ENCODE measurements at places on chromosomes 3 and 15.
A peak's percentile ranks its signal among the peaks of the same experiment; 100 is the strongest.

DNA sequence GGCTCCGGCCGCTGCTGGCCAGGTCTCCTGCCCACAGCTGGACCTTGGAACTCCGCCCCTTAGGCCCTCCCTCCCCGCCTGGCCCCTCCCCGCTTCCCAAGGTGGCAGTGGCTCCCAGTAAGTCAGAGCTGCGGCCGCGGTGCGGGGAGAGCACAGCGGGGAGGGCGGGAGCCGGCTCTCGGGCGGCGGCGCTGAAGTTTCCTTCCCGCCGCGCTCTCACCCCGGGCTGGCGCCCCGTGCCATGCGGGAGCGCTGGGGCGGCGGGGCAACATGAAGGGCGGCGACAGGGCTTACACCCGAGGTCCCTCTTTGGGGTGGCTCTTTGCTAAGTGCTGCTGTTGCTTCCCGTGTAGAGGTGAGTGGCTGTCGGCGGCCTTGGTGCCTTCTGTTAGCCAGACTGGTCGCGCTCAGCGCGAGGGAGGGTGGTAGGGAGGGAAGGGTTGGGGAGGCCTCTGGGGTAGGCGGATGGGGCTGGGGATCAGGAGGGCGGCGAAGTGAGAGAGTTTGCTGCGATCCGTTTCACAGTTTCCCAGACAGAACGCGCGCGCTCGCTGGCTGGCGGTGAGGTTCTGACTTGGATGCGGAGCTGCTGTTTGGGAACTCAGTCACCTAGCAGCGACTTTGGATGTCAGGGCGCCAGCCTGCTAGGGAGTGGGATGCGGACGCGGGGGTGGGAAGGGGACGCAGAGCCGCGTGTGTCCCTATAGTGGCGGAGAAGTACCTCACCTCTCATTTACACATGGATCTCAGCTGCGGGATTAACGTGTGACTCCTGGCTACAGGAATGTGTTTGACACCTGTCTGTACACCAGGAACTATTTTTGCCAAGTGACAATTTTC lies 145.5 kb upstream of the UMPS start:
- no peak for DNase-seq

- DNase-seq, result no peak
Measured at GRCh38 chr15:53833134-53833624, 73.7 kb upstream of the WDR72 start.

DNA sequence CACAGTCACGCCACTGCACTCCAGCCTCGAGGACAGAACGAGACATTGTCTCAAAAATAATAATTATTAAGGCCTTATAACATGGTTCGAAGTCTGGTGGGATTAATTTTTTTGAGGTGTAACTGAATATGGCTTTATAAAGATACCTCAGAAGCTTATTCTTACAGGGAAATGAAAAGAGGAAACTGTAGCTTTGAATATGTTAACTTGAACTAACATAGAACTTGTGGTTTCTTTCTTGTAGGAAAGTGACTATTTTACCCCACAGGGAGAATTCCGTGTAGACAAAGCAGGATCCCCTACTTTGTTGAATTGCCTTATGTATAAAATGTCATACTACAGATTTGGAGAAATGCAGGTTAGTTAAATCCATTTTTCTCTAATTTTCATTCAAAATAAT lies 96.3 kb downstream of the STT3B start:
- DNase-seq, result no peak

GRCh38 chr15:42608110-42608531 lies 32.7 kb downstream of the STARD9 start:
- no peak for DNase-seq

DNA sequence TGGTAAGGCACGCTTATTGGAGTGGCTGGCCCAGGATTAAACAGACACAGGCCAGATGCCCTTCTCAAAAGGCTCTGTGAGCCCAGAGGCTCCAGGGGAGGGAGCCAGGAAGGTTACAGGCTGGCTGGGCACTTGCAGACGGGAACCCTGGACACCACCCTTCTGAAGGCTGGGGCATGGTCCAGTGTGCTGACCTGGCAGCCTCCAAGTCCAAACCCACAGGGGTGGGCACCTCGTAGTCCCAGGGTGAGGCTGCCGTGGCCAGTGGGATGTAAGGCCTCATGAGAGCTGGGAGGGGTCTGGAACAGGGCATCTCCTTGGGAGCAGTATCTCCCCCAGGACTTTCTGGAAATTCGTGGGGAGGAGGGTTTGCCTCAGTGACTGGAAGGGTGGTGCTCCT lies 19.6 kb downstream of the EFCC1 start:
- no peak for DNase-seq

DNA sequence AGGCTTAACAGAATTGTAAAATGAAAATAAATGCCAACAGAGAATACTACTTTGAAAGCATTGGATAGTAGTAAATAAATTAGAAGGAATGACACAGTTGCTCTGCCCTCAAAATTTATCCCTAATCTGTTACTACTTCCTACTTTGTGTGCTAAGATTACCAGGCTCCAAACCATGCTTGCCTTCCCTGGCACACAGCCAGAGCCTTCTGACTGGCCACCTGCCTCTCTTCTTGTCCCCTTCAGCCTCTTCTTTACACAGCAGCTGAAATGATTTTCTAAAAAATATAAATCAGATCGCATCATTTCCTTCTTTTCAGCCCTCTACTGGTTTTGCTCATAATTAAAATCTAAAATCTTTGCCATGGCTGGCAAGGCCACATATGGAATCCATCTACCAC lies 334.1 kb downstream of the FHIT start:
- no peak for DNase-seq

- DNase-seq, result peak; percentile 80
Measured at GRCh38 chr3:142275856-142276255, 50.5 kb upstream of the GK5 start.

DNA sequence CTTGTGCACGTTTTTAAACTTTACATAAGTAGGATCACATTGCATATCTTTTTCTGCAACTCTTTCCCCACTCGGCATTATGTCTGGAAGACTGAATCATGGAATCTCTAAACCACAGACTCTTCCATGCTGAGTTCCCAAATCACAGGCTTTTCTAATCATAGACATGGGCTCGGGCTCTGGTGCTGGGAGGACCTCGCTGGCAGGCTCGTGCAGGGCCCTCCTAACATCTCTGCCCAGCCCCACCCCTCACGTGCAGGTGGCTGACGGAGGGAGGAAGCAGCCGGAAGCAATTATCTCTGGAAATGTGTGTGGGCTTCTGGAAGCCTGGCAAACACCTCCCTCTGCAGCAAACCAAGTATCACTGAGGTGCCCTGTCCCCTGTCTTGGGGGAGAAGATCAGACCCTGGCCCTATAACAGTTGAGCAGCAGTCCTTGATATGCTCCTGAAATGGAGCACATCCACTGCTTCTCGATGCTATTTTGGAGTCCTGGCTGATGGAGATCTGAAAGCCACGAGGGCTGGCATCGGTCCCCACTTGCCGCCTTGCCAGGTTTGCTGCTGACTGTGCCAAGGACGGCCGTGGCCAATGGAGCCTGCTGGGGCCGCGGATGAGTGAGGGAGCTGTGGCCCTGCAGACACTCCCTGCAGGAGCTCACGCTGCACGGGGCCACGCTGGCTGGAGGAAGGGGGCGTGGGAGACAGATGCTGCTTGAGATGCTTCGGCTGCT lies 4.4 kb upstream of the IQSEC1 start:
- DNase-seq, result peak; percentile 6

GRCh38 chr15:78208887-78209645 lies 25.3 kb downstream of the ACSBG1 start:
- DNase-seq, result no peak

GRCh38 chr3:66499881-66500575 lies 794 bp downstream of the LRIG1 start:
- no peak for DNase-seq

DNA sequence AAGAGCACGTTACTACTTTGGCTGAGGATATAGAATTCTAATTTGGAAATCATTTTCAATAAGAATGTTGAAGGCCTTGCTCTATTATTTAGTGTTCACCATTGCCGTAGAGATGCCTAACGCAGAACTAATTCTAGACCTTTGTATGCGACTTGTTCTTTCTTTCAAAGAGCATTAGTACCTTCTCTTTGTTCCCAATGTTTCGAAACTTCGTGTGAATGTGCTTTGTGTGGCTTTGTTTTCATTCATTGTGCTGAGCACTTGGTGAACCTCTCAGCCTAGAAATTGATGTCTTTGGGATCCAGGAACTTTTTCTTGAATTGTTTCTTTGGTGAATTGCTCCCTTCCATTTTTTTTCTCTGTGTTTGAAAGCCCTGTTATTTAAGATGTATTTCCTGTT lies 19.8 kb upstream of the PCSK6 start:
- DNase-seq, result no peak

GRCh38 chr3:112643621-112644240 lies 2.8 kb upstream of the CCDC80 start:
- no peak for DNase-seq

GRCh38 chr15:85027033-85027380 lies 45.4 kb downstream of the PDE8A start:
- DNase-seq, result no peak

- DNase-seq, result no peak
Measured at GRCh38 chr15:47717036-47717612, at the start of gene SEMA6D. TSS of gene SEMA6D (plus strand) at chr15:47717505. CDS start at chr15:47759799, 42,294 bp downstream.

DNA sequence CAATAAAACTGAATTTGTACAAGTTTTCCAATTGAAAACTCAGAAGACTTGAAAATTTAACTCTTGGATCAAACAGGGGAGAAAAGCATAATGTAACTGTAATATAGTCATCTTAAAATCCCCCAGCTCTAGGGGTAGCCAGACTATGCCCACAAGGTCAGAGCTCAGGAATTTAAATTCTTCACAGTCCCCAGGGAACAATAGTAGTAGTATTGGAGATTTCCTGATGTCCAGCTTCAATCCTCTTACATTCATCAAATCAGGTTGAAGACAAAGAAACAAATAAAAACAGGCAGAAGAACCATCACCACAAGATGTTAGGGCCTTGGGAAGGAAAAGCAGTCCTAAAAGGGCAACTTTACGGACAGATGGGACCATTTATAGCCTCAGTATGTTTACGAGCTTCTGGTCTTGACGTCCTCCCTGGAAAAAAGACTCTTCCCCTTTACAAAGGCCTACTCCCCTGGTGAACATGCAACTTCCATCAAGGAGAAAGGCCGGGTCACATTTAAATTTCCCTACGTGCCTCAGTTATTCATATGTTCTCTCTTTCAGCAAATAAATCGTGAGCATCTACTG lies 96.8 kb downstream of the PLCH1 start:
- no peak for DNase-seq

GRCh38 chr15:38225381-38225780 lies 27.3 kb upstream of the SPRED1 start:
- no peak for DNase-seq

DNA sequence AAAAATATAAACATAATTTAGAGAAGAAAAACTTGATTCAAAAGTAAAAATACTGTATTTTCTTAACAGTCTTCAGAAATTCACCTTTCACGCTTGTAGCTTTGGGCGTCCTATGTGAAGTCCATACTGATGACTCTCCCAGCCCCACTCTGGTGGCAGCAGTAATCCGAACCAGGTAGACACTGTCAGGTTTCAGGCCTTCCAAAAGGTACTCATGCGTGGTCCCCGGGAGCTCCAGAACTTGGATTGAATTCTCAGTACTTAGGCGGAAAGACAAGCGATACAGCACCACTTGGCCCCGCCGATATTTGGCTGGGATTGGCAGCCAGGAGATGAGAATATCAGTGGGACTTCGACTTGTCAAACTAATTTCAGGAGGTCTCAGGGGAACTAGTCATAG lies 69.7 kb downstream of the PRTG start:
- no peak for DNase-seq

GRCh38 chr3:169028716-169029115 lies 634.8 kb downstream of the MECOM start:
- no peak for DNase-seq

GRCh38 chr3:151206201-151206600 lies 3.2 kb upstream of the GPR171 start:
- DNase-seq, result no peak

- no peak for DNase-seq
Measured at GRCh38 chr3:196149375-196149774, 61.8 kb downstream of the ZDHHC19 start.

GRCh38 chr15:70081612-70082011 lies 16.1 kb downstream of the TLE3 start:
- no peak for DNase-seq

DNA sequence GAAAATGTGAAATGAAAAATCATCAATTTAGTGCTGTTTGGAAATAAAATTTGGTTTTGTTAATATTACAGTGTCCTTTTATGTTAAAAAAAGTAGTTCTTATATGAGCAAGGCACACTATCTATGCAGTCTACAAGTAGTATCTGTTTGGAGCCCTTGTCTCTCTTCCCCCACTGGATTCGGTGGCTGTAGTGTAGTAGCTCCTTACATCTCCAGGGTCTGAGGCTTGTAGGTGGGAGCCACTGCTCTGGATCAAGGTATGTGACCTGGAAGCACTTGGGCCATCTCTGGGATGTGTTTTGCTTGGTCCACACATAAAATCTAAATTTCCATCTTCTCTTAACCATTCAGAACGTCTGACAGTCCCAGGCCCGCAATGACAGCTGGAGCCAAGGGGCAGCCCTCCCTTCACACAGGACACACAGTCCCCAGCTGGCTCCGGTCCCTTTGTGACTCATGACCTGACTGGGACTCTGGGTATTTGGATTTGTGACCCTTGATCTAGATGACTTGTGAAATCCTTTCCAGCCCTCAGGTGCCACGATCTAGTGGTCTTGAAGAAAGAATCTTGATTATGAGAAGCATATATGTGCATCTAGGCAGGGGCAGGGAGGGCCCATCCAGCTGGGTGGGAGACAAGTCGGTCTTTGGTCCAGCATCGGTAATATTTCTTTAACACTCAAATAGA lies 80.0 kb downstream of the USP13 start:
- no peak for DNase-seq

GRCh38 chr15:22949074-22949547 lies 31.1 kb downstream of the CYFIP1 start:
- no peak for DNase-seq

DNA sequence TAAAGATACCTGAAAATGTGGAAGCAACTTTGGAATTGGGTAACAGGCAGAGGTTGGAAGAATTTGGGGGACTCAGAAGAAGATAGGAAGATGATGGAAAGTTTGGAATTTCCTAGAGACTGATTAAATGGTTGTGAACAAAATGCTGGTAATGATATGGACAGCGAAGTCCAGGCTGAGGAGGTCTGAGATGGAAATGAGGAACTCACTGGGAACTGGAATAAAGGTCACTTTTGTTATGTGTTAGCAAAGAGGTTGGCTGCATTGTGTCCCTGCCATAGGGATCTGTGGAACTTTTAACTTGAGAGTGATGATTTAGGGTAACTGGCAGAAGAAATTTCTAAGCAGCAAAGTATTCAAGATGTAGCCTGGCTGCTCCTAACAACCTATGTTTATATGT lies 13.0 kb downstream of the MITF start:
- no peak for DNase-seq

DNA sequence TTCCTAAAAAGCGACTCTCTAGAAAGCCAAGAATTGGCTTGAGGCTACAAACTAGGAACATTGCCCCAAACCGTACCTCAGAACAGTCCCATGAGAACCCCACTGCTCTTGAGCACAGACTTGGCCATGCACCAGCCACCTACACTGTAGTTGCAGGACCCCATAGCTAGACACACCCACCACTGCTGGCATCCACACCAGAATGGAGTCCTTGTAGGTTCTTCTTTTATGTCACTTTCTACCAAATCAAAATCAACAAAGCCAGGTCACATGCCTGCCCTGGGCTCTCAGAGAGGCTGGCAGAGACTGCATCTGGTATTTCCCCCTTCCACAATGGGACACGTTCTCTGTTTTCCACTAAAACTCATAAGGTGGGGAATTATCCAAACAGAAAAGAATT lies 290.5 kb downstream of the SHOX2 start:
- DNase-seq, result no peak

- no peak for DNase-seq
Measured at GRCh38 chr3:7285505-7285904, 424.6 kb downstream of the GRM7 start.

Data from GM04503 (cell line).